ENCODE measurements at places on chromosomes 5 and 9. TPM values are rescaled to one million over a fixed set of nuclear protein-coding genes. Genes with fewer than 3 reads are reported as not detected.

CLTA gene
- total RNA-seq: 260 TPM

NME5 gene
- total RNA-seq: 1.7 TPM

ALDH1A1 gene
- total RNA-seq: not detected

SEPTIN8 gene
- 60.2 TPM for total RNA-seq

DNA sequence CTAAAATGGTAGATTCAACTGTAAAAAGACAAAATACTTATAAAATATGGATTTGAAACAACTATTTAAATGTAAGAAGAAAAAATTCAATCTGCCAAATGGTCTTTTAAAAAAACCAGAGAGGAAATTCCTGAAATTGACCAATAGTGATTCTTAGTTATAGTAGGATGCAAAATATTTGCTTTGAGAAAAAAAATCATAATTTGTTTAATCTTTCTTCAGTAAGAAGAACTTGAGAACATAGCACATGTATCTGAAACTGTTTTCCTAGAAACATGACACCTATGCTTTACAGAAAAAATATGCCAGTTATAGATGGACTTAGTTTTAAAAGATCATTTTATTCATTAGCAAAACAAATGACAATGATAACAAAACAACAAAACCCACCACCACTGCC is 186.9 kb upstream of the CD180 start:
- no peaks in the 10 kb centered on the region for H3K36me3 ChIP-seq
- H3K4me3 ChIP-seq: no peak overlapping the region
- H3K27me3 ChIP-seq: peaks cover 2% of the 10 kb centered on the region
- H3K27ac ChIP-seq: no peak overlapping the region
- DNase-seq: no peak

FCN1 gene
- not detected for total RNA-seq

DNA sequence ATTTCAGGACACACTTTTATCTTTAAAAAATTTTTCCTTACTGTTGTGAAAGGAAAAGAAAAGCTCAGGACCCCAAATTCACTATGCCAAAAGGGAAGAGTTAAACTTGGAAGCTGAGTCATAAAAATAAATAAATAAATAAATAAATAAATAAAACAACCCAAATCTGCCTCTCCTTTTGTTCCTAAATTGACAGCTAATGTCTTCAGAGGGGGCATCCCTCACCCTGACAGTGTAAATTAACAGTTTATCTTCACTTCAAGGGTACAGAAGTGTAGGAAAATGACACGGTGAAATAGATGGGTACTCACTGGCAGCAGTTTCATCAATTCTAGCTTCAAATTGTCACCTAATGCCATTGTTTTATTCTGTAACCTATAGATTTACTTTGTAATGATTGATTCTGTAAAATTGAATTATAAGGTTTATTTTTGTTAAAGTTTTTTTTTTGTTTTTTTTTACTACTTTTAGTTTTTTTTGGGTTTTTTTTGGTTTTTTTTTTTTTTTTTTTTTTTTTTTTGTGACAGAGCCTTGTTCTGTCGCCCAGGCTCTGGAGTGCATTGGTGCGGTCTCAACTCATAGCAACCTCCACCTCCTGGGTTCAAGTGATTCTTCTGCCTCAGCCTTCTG is 18.5 kb upstream of the ANXA1 start:
- H3K4me1 ChIP-seq: peaks cover 18% of the 10 kb centered on the region
- H3K4me3 ChIP-seq: peak overlapping the region; percentile 73
- no peak for DNase-seq
- H3K36me3 ChIP-seq: no peaks in the 10 kb centered on the region

GRCh38 chr9:7935681-7936080 is 136.1 kb upstream of the DMAC1 start:
- DNase-seq: no peak
- H3K4me1 ChIP-seq: peaks cover 3% of the 10 kb centered on the region
- H3K36me3 ChIP-seq: no peaks in the 10 kb centered on the region
- peak overlapping the region; percentile 5 for H3K27ac ChIP-seq
- H3K27me3 ChIP-seq: no peaks in the 10 kb centered on the region
- H3K4me3 ChIP-seq: no peak overlapping the region

NEUROG1 gene
- not detected for total RNA-seq

GRCh38 chr9:92964607-92965060 is 17.3 kb downstream of the FGD3 start:
- DNase-seq: no peak
- H3K27ac ChIP-seq: no peak overlapping the region
- H3K4me3 ChIP-seq: no peak overlapping the region
- H3K4me1 ChIP-seq: no peaks in the 10 kb centered on the region

DNA sequence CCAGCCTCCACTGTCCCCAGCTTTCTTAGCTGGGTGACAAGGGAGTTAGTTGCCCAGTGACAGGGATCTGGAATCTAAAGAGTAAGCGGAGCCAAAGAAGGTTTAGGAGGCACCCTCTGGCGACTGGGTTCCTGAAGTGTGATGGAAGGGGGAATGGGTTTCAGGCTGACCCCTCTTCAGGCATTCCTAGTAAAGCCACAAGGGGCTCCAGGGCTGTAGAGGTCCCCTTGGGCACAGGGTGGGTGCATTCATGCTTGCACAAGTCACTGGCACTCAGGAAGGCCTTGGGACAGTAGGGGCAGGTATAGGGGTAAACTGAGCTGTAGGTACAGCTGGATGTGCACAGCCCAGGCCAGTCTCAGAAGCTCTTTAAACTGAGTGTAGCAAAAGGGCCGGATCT is 74.2 kb downstream of the CPLANE1 start:
- peaks cover 54% of the 10 kb centered on the region for H3K36me3 ChIP-seq
- no peaks in the 10 kb centered on the region for H3K4me1 ChIP-seq
- no peak for DNase-seq
- no peak overlapping the region for H3K4me3 ChIP-seq
- no peak overlapping the region for H3K27ac ChIP-seq

MYOZ3 gene
- total RNA-seq: 0.27 TPM

OBP2B gene
- not detected for total RNA-seq

All from osteocyte (in vitro differentiated cells).